Fibroblast of skin of right quadriceps (primary cell): ENCODE measurements at places on chromosomes 5 and 9.

GRCh38 chr5:36944607-36945225 lies 68.1 kb downstream of the NIPBL start:
- peak; percentile 60 for DNase-seq

GRCh38 chr9:81391457-81391825 lies 297.9 kb downstream of the TLE1 start:
- DNase-seq, result no peak

GRCh38 chr9:96350866-96351265 lies 32.6 kb downstream of the SLC35D2 start:
- DNase-seq, result no peak

DNA sequence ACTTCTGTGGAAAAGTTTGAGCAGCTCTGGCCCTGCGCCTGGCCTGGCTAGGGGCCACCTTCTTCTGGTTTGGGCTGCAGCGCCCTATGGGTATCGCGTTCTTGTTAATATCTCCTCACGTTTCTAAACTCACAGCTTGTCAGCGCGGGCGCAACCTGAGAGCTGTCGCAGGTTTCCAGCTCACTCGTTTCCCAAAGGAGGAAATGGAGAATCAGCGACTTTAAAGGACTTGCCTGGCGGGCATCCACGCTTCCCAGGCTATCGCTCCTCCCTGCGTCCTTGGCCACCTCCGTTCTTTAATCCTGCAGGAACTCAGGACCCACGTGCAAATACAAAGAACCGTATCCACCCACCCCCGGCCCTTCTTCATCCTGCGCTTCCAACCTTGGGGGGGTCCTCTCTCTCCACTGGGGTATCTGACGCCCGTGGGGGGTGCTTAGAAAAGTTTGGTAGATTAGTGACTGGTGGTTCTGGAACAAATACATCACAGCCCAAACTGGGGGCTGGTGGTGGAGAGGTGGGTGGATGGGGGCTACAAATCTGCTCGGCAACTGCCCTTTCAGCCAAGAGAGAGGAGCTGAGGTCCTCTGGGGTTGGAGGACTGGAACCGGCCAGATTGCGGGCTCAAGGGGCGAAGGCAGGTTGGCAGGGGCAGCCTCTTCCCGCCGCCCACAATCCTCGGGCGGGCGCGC lies 578 bp upstream of the PSAT1 start:
- DNase-seq, result peak; percentile 59

- DNase-seq, result no peak
Measured at GRCh38 chr9:71279151-71279739, 157.8 kb upstream of the TRPM3 start.

- no peak for DNase-seq
Measured at GRCh38 chr9:130901498-130902203, 5.0 kb upstream of the QRFP start.

- peak; percentile 28 for DNase-seq
Measured at GRCh38 chr5:138468133-138468965, 3.1 kb downstream of the EGR1 start.

- DNase-seq, result no peak
Measured at GRCh38 chr9:114861922-114862605, 56.2 kb upstream of the TNFSF15 start.

- DNase-seq, result peak; percentile 75
Measured at GRCh38 chr5:317086-317811, 4.3 kb upstream of the AHRR start.

- no peak for DNase-seq
Measured at GRCh38 chr5:54523534-54523933, 6.0 kb downstream of the SNX18 start.

DNA sequence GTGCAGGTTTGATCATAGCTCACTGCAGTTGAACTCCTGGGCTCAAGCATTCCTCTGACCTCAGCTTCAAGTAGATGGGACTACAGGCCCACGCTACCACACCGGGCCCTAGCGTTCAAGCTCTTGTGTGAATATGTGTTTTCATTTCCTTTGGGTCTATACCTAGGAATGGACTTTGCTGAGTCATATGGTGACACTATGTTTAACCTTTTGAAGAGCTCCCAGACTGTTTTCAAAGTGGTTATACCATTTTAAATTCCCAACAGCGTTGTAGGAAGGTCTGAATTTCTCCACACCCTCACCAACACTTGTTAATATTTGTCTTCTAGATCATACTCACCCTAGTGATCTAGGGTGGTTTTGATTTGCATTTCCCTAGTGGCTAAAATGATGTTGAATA lies 33.5 kb downstream of the FAF2 start:
- DNase-seq, result no peak

DNA sequence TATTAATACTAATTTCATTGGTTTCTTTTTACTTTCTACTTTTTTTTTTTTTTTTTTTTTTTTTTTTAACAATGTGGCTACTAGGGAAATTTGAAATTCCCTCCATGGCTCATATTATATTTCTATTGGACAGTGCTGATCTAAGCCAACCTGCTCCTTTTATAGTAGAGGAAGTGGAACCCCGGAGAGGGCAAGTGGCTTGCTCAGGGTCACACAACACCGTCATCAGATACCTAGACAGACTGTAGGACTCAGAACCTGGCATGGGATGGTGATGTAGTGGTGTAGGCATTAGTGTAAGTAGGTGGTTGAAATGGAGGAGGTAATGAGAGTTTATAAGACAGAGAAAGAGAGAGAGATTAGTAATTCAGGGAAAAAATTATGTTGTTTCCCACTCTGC lies 10.8 kb downstream of the ZNF618 start:
- DNase-seq, result no peak

GRCh38 chr9:93235300-93235960 lies 51.5 kb downstream of the WNK2 start:
- no peak for DNase-seq

GRCh38 chr9:694403-695154 lies 146.9 kb upstream of the DMRT1 start:
- peak; percentile 93 for DNase-seq

GRCh38 chr9:135524130-135524861 lies 3.1 kb downstream of the LCN1 start:
- DNase-seq, result no peak

- no peak for DNase-seq
Measured at GRCh38 chr5:56460195-56460546, 227.0 kb upstream of the ANKRD55 start.

GRCh38 chr5:1874348-1874747 lies 8.4 kb downstream of the IRX4 start:
- no peak for DNase-seq

DNA sequence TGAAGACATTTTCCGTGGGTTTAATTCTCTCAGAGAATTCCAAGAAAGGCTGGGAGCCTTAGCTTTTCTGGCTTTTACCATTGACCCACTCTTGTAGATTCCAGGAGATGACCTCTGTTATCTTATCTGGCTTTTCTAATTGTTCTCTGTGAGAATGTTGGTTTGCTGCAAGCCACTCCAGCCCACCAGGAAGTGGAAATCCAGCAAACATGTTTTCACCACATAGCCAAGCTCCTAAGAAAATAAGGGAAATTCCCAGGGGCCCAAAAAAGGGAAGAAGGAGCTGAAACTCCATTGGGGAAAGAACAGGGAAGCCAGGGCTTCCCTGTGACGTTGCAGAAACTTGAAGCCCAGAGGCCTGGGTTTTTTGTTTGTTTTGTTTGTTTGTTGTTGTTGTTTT lies 19.7 kb downstream of the GPR107 start:
- DNase-seq, result peak; percentile 68

DNA sequence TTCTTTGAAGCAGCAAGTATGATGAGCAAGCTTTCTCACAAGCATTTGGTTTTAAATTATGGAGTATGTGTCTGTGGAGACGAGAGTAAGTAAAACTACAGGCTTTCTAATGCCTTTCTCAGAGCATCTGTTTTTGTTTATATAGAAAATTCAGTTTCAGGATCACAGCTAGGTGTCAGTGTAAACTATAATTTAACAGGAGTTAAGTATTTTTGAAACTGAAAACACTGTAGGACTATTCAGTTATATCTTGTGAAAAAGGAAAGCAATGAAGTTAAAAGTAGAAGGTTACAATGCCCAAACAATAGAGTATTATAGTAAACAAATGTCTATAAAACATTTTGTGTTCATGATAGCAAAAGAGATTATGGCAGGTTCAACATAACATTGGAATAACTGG lies 88.6 kb downstream of the JAK2 start:
- no peak for DNase-seq

- DNase-seq, result peak; percentile 50
Measured at GRCh38 chr9:129962889-129963703, 79.9 kb downstream of the FNBP1 start.

DNA sequence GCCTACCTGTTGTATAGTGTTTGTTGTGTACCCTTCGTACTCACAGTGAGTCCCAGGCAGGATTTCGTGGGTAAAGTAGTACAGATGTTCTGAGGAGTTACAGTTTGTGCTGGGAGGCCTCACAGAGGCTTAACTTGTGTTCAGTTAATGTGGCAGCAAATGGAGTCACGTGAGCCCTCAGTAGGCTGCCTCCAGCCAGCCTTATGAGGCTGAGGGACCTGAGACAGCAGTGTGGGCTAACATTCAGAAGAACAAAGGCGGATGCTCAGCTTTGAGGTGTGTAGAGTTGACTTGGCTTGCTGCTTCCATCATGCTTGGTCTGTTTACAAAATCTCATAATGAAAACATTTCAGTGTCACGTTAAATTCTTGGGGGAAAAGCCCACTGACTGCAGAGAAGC lies 118.1 kb downstream of the TRIO start:
- no peak for DNase-seq
